Fibroblast of villous mesenchyme (primary cell): ENCODE measurements at places on chromosomes 6 and 20. TPM values are rescaled to one million over a fixed set of nuclear protein-coding genes. Genes with fewer than 3 reads are reported as not detected.

Gene SLC29A1
- 7.1 and 9.5 TPM in 2 replicates for total RNA-seq

Gene NTSR1
- under 0.01 TPM in 2 replicates for total RNA-seq

Gene RNF39
- total RNA-seq, result not detected in 2 replicates

Gene BPI
- total RNA-seq, result not detected in 2 replicates

Gene C20orf202
- total RNA-seq, result under 0.01 TPM in 1 of 2 replicates, not detected in the other

Gene RBPJL
- not detected in 2 replicates for total RNA-seq

Gene NAA20
- total RNA-seq, result 29.3 and 41.5 TPM in 2 replicates

Gene MYH7B
- under 0.01 TPM in 1 of 2 replicates, not detected in the other for total RNA-seq
